GM23338 (cell line): ENCODE measurements at places on chromosomes 2 and 18. TPM values are rescaled to one million over a fixed set of nuclear protein-coding genes. Genes with fewer than 3 reads are reported as not detected.

The TMEM247 gene
- total RNA-seq, result not detected in 2 replicates

DNA sequence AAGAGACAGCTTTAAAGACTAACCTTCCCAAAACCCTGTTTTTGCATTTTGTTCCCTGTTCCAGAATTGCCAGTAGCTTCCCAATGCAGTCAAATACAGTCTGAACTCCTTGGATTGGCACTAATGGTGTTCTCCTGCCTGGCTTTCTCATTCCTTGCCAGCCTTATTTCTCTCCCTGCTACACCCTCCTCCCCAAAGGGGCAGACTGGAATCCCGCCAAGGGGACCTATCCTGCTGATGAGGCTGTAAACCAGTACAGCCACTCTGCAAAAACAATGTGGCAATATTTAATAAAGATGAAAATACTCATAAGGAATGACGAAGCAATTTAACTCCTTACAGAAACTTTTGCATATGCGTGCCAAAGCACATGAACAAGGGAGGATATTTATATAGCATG lies 4.5 kb upstream of the SLC4A5 start:
- H3K27me3 ChIP-seq, result no peaks in the 10 kb centered on the region
- H3K4me3 ChIP-seq, result no peak overlapping the region
- H3K36me3 ChIP-seq, result no peaks in the 10 kb centered on the region
- no peaks in the 10 kb centered on the region for H3K4me1 ChIP-seq

DNA sequence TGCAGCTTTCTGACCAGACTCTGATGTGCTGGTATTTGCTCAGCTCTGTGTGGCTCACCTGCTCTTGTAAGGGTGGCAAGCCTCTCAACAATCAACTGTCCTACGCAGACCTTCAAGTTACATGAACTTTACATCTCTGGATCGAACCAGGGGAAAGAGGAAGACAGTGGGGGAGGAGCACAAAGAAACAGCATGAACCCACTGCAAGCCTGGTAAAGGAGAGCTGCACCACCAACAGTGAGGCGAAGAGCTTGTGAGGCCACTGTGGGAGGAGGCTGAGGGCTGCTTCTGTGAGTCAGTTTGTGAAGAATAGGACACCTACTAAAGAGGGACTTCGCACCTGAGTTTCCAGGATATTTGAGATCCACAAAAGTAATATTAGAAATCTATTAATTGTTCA lies 18.8 kb upstream of the FAM110C start:
- peak; percentile 44 for DNase-seq
- peaks cover 14% of the 10 kb centered on the region; the same call in 1 of the 2 replicates for H3K4me1 ChIP-seq
- no peaks in the 10 kb centered on the region for H3K36me3 ChIP-seq

DNA sequence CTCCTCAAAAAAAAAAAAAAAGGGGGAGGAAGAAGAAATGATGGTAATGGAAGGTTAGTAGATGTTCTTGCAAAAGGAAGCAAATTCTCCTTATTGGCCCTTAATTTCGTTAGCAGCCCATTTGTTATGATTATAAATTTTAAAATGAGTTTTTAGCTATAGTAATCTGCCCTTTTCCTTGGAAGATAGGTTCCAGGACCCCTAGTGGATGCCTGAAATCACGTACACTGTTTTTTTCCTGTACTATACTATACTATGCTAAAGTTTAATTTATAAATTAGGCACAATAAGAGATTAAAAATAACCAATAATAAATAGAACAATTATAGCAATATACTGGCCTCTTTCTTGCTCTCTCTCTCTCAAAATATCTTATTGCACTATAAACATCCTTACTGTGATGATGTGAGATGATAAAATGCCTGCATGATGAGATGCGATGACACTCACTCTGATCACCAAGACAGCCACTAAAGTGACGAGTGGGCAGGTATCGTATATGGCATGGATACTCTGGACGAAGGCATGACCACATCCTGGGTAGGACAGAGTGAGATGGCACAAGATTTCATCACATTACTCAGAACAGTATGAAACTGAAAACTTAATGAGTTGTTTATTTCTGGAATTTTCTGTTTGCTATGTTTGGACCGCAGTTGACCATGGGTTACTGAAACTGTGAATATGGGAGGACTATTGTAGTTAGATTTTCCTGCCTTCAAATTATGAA lies 87.2 kb downstream of the KCTD18 start:
- peaks cover 38% of the 10 kb centered on the region for H3K36me3 ChIP-seq
- H3K27me3 ChIP-seq, result no peaks in the 10 kb centered on the region
- H3K4me3 ChIP-seq, result no peak overlapping the region
- H3K27ac ChIP-seq, result no peak overlapping the region

The UGT1A8 gene
- 0.45 TPM in 1 of 2 replicates, not detected in the other for total RNA-seq

DNA sequence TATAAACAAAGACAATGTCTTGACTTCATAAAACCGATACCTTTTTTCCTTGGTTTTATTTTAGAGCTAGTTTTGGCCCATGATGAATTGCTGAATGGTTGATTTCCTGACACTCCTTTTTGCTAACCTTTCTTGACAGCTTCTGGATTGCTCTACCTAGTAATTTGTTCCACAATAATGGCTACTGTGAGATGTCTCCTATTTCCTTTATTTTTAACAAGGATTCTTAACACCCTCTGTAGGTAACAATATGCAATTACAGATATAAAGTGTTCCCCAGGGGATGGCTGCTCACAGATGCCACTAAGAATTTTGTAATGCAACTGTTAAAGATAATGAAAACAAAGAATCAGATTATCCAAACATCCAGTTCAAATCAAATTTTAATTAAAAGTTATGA lies 100.8 kb upstream of the ATP5MC3 start:
- H3K27ac ChIP-seq, result no peak overlapping the region
- no peak overlapping the region for H3K4me3 ChIP-seq
- no peaks in the 10 kb centered on the region for H3K4me1 ChIP-seq
- H3K36me3 ChIP-seq, result no peaks in the 10 kb centered on the region
- DNase-seq, result peak; percentile 68

The TLX2 gene
- total RNA-seq, result 0.21 TPM in 1 of 2 replicates, not detected in the other

GRCh38 chr2:240014327-240014726 lies 10.8 kb downstream of the NDUFA10 start:
- peaks cover 40% of the 10 kb centered on the region for H3K36me3 ChIP-seq
- no peak overlapping the region for H3K4me3 ChIP-seq
- H3K27ac ChIP-seq, result no peak overlapping the region
- no peaks in the 10 kb centered on the region for H3K4me1 ChIP-seq
- DNase-seq, result no peak

- no peaks in the 10 kb centered on the region for H3K36me3 ChIP-seq
- H3K4me3 ChIP-seq, result no peak overlapping the region
- H3K27ac ChIP-seq, result no peak overlapping the region
- H3K4me1 ChIP-seq, result no peaks in the 10 kb centered on the region
- DNase-seq, result no peak
Measured at GRCh38 chr2:15009681-15010080, 377.2 kb downstream of the LRATD1 start.

The SERPINB11 gene
- total RNA-seq, result not detected in 2 replicates

GRCh38 chr18:2982452-2983269 lies 30.3 kb downstream of the LPIN2 start:
- DNase-seq, result peak; percentile 56
- H3K4me3 ChIP-seq, result no peak overlapping the region
- no peaks in the 10 kb centered on the region for H3K36me3 ChIP-seq
- H3K27me3 ChIP-seq, result no peaks in the 10 kb centered on the region
- H3K27ac ChIP-seq, result 0 out of 2 replicates have a peak overlapping the region, but pooled peaks have one; percentile 57
- peaks cover 28% of the 10 kb centered on the region for H3K4me1 ChIP-seq

- DNase-seq, result no peak
- no peak overlapping the region for H3K27ac ChIP-seq
- no peaks in the 10 kb centered on the region for H3K36me3 ChIP-seq
- no peak overlapping the region for H3K4me3 ChIP-seq
Measured at GRCh38 chr2:136178941-136179601, 61.1 kb upstream of the CXCR4 start.

DNA sequence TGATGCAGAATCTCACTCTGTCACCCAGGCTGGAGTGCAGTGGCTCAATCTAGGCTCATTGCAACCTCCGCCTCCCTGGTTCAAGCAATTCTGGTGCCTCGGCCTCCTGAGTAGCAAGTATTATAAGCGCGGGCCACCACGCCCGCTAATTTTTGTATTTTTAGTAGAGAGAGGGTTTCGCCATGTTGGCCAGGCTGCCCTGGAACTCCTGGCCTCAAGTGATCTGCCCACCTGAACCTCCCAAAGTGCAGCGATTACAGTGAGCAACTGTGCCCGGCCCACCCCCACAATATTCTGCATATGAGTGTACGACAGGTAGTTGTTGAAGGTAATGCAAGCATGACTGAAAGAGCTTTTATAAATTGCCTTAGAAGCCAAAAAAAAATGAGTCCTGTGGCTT lies 1.2 kb downstream of the WDR75 start:
- no peak for DNase-seq
- no peaks in the 10 kb centered on the region for H3K36me3 ChIP-seq
- peak overlapping the region; percentile 73 for H3K4me3 ChIP-seq
- H3K27ac ChIP-seq, result no peak overlapping the region
- no peaks in the 10 kb centered on the region for H3K27me3 ChIP-seq
- H3K4me1 ChIP-seq, result 0 out of 2 replicates have a peak, but pooled peaks cover 3% of the 10 kb centered on the region

GRCh38 chr18:72206814-72207213 lies 337.3 kb downstream of the CBLN2 start:
- H3K27me3 ChIP-seq, result no peaks in the 10 kb centered on the region
- no peak overlapping the region for H3K27ac ChIP-seq
- 0 out of 2 replicates have a peak, but pooled peaks cover 6% of the 10 kb centered on the region for H3K36me3 ChIP-seq

- peaks cover 99% of the 10 kb centered on the region for H3K27me3 ChIP-seq
- H3K36me3 ChIP-seq, result no peaks in the 10 kb centered on the region
- H3K4me3 ChIP-seq, result peak overlapping the region; percentile 52; the same call in 1 of the 2 replicates
- H3K4me1 ChIP-seq, result peaks cover 48% of the 10 kb centered on the region
Measured at GRCh38 chr2:19360266-19360965, 2.0 kb upstream of the OSR1 start.

The RBM44 gene
- 0.19 and 0.87 TPM in 2 replicates for total RNA-seq

The C1D gene
- total RNA-seq, result 29.6 and 30.1 TPM in 2 replicates

- no peaks in the 10 kb centered on the region for H3K36me3 ChIP-seq
- no peaks in the 10 kb centered on the region for H3K27me3 ChIP-seq
- H3K27ac ChIP-seq, result no peak overlapping the region
- no peaks in the 10 kb centered on the region for H3K4me1 ChIP-seq
- H3K4me3 ChIP-seq, result no peak overlapping the region
- DNase-seq, result no peak
Measured at GRCh38 chr18:13572148-13572547, 154.2 kb downstream of the FAM210A start.

- no peak overlapping the region for H3K4me3 ChIP-seq
- DNase-seq, result no peak
- 0 out of 2 replicates have a peak, but pooled peaks cover 3% of the 10 kb centered on the region for H3K36me3 ChIP-seq
- H3K27me3 ChIP-seq, result no peaks in the 10 kb centered on the region
- peaks cover 12% of the 10 kb centered on the region for H3K4me1 ChIP-seq
Measured at GRCh38 chr2:226860087-226860486, 24.2 kb downstream of the RHBDD1 start.

The ID2 gene
- total RNA-seq, result 87.0 and 135 TPM in 2 replicates

- no peak overlapping the region for H3K4me3 ChIP-seq
- no peak overlapping the region for H3K27ac ChIP-seq
- peaks cover 9% of the 10 kb centered on the region; the same call in 1 of the 2 replicates for H3K4me1 ChIP-seq
- DNase-seq, result peak; percentile 19
Measured at GRCh38 chr2:189115126-189115525, 64.4 kb downstream of the COL5A2 start.

The DSG3 gene
- total RNA-seq, result 0.24 TPM in 1 of 2 replicates, not detected in the other

GRCh38 chr2:38557217-38557616 lies 45.5 kb downstream of the HNRNPLL start:
- H3K27me3 ChIP-seq, result no peaks in the 10 kb centered on the region
- H3K36me3 ChIP-seq, result peaks cover 11% of the 10 kb centered on the region; the same call in 1 of the 2 replicates
- H3K4me1 ChIP-seq, result no peaks in the 10 kb centered on the region
- no peak for DNase-seq

The OR6B2 gene
- total RNA-seq, result not detected in 2 replicates
